ENCODE measurements at places on chromosomes 2 and 18.

- DNase-seq: no peak
Measured at GRCh38 chr18:62571648-62572047, 48.8 kb downstream of the ZCCHC2 start.

DNA sequence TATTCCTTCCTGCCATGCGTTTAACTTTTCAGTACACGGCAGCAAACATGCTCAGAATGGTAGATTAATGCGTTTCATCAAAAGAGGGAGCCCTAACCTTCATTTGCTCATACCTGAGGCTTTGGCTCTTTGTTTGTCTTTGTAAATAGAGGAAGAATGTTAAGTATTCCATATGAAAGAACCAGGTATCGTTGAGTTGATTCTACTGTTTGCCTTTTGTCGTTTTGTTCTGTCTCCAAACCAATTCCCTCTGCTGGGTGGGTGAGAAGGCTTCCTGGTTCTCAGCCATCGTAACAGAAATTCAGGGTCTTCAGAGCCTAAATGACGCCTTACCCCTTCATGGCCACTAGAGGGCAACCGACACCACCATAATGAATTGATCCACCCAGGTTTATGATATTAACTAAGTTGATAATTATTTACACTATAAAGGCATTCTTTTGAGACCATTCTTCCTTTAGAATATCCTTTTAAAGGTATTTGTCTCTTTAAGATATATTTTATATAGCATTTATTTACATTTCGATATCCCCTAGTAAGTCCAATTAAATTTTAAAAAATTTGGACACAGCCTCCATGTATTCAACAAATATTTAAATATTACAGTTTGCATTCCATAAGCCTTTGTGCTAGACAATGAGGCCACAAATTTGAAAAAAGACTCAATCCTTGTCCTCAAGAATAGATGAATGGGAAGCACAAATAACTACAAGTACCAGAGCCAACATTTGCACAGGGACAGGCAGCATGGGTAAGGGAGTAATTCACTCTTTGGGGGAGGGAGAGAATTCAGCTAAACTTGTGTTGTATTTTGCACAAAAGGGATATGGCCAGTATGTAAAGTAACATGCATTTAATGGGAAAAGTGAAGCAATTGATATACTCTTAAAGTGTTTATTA lies 48.1 kb downstream of the TIMM21 start:
- DNase-seq: peak; percentile 59

GRCh38 chr2:74498500-74499266 lies 720 bp downstream of the LBX2 start:
- no peak for DNase-seq

DNA sequence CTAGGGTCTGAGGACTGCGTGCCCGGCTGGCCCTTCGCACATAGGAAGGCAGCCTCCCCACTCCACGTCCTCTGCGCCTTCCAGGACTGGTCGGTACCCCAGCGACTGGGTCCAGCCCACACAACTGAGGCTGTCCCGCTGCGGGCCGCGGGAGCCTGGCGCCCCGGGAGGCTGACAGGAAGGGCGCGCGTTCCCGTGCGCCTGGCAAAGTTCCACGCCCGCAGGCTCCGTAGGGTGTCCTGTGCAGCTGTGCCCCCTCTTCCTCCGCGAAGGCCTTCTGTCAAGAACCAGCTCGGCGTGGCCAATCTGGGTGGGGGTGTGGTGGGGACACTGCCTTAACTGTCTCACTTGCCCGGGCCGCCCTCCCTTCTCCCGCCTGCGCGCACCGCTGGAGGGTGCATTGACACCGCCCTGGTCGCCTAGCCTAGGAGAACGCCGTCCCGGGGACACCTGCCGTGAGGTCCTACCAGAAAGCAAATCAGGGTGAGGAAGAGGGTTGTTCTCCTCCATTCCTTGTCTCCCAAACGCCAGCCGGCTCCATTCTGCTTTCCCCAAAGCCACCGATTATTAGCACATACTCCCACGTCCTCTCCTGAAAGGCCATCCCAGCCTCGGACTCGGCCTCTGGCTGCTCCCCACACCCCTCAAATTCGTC lies 618 bp upstream of the LYPD1 start:
- no peak for DNase-seq

- no peak for DNase-seq
Measured at GRCh38 chr2:157789933-157790511, 86.1 kb downstream of the ACVR1 start.

DNA sequence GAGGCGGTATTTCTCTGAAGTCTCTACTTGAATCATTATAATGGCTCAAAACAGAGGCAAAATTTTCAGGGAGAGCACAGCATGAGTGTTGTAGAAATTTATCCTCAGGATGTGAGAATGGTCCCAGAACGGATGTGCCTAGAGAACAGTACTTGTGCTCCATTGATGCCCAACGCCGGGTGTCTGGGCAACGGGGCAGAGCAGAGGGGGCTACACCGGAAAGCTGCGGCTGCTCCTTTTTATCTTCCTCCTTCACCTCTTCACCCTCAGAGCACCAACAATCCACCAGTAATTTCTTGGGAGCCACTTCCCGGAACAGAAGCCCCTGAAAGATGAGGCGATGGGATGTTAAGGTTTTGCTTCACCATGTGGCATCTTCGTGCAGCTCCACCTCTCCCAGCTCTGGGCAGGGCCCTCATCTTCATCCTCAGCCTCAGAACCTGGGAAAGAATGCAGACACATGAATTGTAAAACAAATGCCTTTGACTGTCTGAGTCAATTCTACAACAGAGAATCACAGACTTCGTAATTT lies 71.5 kb downstream of the PTGR3 start:
- DNase-seq: no peak

- no peak for DNase-seq
Measured at GRCh38 chr2:191538334-191538903, 139.5 kb upstream of the NABP1 start.

GRCh38 chr2:42117923-42118753 lies 51.0 kb upstream of the EML4 start:
- DNase-seq: peak; percentile 83

DNA sequence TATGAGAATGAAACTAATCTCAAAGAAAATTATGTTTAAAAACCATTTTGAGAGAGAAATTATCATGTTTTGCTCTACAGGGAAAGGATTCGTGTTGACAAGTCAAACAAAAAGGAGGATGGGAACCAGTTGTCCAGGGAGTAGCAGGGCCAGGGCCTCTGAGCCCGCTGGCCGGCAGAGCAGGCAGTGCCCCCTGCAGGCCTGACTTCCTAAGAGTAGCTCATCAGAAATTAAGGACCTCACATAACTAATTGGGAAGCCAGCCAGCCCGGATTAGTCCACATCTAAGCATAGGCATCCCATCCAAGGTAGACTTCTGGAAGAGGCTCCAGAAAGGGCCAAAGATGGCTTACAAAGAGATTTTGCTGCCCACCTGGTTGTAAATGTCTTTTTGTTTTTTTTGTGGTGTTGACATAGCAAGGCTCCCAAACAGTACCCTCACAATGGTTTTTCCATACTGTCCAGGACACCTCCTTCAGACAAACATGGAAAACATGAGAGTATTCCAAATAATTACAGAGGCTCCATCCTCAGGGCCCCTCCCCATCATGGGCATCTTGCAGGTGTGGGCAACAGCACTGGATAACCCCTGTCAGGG lies 241.2 kb upstream of the TANK start:
- no peak for DNase-seq

- peak; percentile 39 for DNase-seq
Measured at GRCh38 chr2:127174136-127174535, 46.0 kb downstream of the CYP27C1 start.

- DNase-seq: peak; percentile 32
Measured at GRCh38 chr2:187917535-187917934, 363.3 kb upstream of the TFPI start.

DNA sequence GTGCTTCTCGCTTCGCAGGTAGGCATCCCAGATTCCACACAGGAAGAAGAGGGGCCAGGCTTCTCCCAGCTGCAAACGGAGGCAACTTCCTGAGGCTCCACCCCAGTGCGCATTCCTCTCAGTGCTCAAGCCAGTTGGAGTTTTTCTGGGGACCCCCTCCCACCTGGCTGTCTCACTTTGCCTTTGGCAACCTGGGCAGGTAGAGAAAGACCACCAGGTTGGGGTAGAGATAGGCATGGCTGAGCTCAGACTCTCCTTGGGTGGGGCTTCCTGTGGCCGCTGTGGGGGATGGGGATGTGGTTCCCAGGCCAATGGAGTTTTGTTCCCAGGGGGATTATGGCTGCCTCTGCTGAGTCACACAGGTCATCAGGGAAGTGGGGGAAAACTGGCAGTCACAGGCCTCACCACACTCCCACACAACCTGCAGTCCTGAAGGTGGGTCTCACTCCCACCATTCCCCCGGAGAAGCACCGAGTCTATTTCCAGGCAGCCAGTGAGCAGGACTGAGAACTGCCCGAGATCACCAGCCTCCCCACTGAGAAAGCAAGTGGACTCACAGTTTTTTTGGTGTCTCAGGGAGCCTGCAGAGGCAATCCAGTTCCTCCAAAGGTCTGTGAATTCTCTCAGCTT lies 38.1 kb downstream of the SLC39A10 start:
- DNase-seq: no peak

DNA sequence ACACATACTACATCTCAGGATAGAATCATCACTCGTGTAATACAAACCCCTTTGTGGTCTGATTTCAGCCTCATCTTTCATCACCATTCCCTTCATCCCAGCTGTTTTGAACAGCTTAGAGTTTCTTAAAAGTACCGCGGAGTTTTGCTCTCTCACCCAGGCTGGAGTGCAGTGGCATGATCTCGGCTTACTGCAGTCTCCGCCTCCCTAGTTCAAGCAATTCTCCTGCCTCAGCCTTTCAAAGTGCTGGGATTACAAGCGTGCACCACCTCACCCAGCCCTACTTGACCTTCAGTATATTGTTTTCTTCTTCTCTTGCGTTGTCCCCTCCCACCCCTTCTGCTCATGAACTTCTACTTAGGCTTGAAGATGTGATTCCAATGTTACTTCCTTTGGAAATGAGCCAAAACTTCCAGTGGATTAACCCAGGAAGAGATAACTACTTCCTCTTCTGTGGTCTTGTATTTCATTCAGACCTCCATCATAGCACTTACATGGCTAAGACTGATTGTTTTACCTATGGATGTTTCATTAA lies 15.8 kb downstream of the ERLEC1 start:
- DNase-seq: no peak

GRCh38 chr18:5388896-5389295 lies 93.4 kb upstream of the ZBTB14 start:
- DNase-seq: no peak

DNA sequence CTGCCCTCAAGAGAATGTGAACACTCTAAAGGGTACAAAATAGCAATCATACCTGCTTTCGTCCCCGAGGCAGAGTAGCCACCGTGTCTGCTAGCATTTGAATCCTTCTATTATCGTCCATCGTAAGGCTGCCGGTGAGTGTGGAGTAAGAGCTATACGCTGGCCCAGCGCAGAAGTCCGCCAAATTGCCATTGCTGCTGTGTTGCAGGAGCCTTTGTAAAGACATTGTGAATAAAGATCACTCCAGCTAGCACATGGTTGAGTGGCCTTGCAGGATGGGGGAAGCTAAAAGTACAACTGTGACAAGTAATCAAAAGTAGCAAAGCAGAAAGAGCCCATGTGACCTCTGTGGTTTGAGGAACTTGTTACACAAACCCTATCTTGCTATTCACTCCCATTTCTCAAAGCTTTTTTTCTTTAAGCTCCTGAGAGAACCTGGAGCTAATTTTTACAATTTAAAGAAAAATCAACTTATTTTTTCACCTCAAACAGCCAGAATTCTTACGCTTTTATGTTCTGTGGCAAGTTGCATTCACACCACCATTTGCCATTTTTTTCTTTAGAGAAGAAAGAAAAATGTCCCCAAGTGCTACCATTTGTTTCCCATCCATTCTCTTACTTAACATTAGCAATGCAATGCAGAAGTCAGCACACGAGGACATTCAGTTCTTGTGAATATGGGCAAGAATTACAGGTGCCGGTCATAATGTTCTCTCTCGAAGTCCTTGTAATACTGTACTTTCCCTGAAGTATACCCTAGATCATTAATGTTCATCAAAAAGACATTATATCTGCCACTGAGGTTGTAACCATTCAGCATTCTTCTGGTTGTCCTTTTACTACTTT lies at the start of gene CYTIP:
CYTIP (minus strand) TSS at position 295 of the 846 bp plus-strand sequence; CDS start at position 226, 69 bp downstream.
- no peak for DNase-seq

- DNase-seq: no peak
Measured at GRCh38 chr2:10322973-10323372, 20.3 kb downstream of the HPCAL1 start.

GRCh38 chr2:220148471-220149248 lies 521.2 kb downstream of the SLC4A3 start:
- no peak for DNase-seq

DNA sequence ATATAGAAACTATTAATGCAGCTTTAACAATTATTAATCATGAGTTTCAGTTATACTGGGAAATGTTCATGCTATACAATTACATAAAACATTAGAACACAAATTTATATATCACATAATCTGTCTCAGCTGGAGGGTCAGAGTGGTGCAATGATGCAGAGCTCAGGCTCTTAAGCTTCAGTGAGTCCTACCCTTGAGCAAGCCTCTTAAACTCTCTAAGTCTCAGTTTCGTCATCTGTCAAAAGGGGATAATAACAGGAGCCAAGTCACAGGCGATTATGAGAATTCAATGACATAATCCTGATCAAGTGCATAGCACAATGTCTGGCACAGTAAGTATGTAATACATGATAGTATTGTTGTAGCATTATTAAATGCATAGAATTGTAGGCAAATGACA lies 46.0 kb downstream of the LAMA1 start:
- no peak for DNase-seq

- DNase-seq: peak; percentile 92
Measured at GRCh38 chr2:45177870-45178269, 168.6 kb upstream of the SIX2 start.

DNA sequence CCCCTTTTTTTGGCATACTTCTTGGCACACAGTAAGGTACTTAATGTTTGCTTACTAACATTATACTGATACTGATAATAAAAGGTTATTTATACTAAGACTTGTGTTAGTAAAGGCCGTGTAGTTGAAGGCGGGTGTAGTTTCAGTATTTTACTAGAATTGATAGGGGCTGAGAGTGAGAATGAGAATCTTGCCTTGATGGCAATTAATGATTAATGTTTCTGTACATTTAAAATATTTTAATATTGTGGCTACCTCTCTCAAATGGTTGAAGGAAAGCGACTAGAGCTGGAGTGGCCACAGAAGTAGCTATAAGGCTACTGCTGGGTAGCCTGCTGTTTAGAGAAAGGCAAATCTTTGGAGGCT lies 29.3 kb downstream of the PELI1 start:
- no peak for DNase-seq

GRCh38 chr2:79860228-79861058 lies 347.6 kb downstream of the CTNNA2 start:
- DNase-seq: peak; percentile 0

DNA sequence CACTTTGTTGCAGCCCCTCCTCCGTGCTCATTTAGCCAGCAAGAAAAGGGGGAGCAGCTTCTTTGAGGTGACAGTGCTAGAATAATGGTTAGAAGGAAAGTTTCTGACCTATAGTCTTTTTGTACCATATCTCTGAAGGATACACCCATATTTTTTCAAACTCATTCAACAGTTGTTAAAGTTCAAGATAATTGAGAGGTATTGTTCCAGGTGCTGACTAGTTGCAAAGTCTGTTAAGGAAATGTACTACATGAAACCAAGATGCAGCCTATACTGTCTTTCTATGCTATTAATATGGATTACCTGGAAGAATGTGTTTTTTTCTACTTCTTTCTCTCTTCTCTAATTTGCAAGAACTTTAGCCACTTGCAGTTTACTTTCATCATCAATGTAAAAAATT lies 495.0 kb downstream of the PARD3B start:
- no peak for DNase-seq

All from fibroblast of skin of right quadriceps (primary cell).